ENCODE measurements at places on chromosomes 2 and 18.

- DNase-seq = no peak
Observed at GRCh38 chr2:163045830-163046229, 207.3 kb upstream of the KCNH7 start.

DNA sequence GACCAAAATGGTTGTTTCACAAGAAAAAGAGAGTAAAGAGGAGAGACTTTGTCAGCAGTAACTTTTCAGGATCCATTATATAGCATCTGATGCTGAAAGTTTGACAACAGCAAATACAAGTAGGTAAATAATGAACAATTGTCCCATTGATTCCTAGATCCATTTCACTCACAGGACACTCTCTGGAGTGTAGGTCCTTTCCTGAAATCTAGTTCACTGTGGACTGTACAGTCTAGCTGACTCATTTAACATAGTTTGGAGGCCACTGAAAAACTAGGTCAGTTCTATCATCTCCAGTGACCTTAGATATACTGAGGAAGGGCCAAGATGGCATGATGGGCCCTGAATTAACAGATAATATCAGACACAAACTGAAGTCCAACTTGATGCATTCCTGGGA is 19.3 kb upstream of the NEB start:
- DNase-seq = no peak

DNA sequence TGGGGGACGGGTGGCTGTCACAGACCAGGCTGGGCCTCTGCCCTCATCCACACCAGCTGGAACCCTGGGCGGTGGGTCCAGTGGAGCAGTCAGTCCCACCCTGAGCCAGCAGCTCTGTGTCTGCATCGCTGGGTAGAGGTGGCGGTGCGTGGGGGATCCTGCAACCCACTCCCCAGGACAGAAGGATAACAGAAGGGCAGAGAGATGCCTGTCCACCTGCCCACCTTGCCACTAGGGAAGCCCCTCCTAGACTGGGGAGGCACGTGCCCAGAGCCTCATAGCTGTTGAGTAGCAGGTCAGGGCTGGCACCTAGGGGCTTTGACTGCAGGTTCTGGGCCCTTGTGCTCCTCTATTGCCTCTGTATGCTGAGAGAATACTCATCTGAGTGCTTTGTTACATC is 2.4 kb downstream of the ATOH8 start:
- no peak for DNase-seq

DNA sequence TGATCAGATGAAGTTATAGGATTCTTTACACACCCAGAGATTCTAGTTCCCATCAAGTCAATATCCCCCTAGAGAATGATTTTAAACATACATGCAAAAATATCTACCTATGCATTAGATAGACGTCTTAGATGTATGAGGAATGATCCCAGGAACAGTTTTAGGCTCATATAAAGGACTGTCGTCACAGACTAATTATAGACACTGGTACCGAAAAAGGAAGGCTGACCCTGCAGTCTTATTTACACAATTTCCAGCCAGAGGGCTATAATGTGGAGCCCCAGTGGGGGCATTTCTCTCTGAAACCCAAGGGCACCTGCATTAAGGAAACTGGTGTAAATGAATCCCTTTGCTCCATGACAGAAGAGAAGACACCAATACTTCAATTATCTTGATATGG is 170.4 kb downstream of the ZNF521 start:
- DNase-seq = no peak

Measured in activated CD4-positive, alpha-beta T cell treated with anti-CD3 and anti-CD28 coated beads for 24 hours (primary cell).